ENCODE measurements at places on chromosomes 7 and 10.

- DNase-seq: peak; percentile 11
Observed at GRCh38 chr10:84177541-84178141, 4.0 kb downstream of the GPR15LG start.

GRCh38 chr7:87628780-87629569 lies 777 bp downstream of the RUNDC3B start:
- DNase-seq: peak; percentile 3

DNA sequence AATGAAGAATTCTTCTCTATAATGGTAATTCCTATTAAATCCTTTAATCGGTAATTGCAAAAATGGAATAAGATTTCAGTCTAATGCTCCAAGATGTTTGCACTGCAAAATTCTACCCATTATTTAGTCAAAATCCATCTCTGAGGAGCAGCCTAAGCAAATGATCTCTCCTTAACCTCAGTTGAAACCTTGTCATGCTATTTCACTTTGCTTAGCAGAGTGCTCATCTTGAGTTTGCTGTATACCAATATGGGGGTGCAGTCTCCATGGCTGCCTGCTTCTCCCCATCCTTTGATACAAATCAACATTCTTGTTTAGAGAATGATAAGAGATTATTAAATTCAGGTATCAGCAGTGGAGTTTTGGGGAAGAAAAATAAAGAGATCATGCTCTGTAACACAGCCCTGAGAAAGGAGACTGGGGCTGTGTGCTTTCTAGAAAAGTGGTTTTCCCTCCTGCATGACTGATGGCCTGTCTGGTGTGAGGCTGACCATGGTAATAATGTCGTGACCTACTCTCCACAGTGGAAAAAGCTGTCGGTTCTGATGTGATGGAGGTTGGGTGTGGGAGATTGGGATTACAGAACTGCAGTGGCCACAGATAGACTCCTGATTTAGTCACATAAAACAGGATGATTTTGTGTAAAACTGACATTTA lies 982.1 kb downstream of the NRG3 start:
- DNase-seq: no peak

DNA sequence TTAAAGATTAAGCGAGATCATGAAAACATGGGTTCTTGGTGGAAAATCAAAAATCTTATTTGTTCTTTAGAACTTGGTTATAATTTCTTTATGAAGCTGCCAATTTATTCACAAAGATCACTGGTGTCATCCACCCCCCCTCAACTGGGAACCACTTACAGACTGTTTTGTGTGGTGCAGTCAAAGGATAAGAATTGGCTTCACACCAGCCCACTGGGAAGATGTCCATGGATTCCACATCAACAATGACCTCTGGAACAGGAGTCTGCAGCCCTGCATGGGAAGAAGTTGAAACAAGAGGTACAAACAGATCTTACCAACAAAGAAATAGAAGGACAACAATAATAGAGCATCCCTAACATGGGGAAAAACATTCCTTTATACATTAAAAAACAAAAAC lies 205.2 kb downstream of the SFMBT2 start:
- no peak for DNase-seq

DNA sequence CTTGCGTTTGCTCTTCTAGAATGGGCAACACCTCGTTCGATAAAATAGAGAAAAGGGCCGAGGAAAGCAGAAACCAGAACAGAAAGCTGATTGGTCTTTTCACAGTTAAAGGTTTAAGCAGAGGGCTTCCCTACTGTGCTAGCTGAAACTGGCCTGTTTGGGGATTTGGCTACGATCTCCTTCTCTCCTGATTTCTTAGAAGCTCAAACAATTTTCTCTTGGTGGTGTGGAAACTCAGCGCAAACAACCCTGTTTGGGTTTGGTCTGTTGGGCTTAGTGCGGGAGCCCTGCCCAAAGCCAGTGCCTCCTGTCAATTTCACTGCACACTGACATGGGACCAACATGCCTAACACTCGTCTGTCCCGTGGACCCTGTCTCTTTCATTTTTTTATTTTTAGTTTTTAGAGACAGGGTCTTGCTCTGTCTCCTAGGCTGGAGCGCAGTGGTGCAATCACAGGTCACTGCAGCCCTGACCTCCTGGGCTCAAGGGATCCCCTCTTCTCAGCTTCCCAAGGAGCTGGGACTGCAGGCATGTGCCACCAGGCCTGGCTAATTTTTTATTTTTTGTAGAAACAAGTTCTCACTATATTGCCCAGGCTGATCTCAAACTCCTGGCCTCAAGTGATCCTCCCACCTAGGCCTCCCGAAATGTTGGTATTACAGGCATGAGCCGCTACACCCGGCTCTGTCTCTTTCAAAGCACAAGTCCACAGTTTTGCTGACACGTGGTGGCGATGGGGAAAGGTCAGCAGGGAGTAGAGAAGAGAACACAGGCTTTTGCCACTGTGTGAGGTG lies 16.5 kb upstream of the BNIP3 start:
- DNase-seq: no peak

DNA sequence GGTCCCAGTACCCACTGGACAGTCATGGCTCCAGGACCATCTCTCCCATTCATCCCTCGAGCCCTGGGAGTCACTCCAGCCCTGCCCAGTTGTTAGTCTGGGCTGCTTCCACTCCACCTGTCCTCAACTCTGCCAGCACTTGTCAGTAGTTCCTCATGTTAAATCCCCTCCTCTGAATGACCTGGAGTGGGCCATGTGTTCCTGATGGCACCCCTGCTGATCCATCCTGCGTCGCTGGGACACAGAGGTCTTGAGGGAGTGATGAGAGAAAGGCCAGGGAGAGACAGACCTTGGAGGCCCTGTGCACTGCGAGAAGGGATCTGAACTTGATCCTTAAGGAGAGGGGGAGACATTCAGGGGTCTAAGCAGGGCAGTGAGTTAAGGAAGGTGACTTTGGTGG lies 174.9 kb downstream of the GRID1 start:
- no peak for DNase-seq

- DNase-seq: no peak
Observed at GRCh38 chr7:46454816-46455215, 533.7 kb upstream of the IGFBP3 start.

GRCh38 chr7:94492601-94493000 lies 17.0 kb upstream of the CASD1 start:
- DNase-seq: no peak

GRCh38 chr10:129909080-129909479 lies 55.0 kb downstream of the EBF3 start:
- no peak for DNase-seq

GRCh38 chr10:23419655-23420329 lies 19.1 kb upstream of the OTUD1 start:
- DNase-seq: no peak

DNA sequence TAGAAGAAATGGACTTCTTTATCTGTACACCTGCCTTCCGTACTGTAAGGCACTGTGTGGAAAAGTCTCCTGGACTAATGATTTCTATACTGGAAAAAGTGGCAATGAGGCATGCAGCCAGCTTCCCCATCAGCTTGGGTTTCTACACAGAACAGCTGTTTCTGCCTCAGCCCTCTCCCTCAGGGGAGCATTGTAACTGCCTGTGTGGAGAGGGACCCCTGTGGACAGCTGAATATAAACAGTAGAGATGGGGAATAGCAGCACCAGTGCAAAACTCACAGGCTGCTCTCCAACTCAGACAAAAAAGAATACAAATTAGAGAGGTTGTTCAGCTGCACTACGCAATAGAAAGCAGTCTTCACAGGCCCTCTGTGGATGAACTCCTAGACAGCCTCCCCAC lies 451.3 kb upstream of the MBL2 start:
- DNase-seq: no peak

- no peak for DNase-seq
Observed at GRCh38 chr7:89002981-89003956, 207.7 kb upstream of the TEX47 start.

- no peak for DNase-seq
Observed at GRCh38 chr7:67496589-67496988, 500.0 kb downstream of the TYW1 start.

- DNase-seq: no peak
Observed at GRCh38 chr7:116021237-116021636, 9.3 kb downstream of the TFEC start.

DNA sequence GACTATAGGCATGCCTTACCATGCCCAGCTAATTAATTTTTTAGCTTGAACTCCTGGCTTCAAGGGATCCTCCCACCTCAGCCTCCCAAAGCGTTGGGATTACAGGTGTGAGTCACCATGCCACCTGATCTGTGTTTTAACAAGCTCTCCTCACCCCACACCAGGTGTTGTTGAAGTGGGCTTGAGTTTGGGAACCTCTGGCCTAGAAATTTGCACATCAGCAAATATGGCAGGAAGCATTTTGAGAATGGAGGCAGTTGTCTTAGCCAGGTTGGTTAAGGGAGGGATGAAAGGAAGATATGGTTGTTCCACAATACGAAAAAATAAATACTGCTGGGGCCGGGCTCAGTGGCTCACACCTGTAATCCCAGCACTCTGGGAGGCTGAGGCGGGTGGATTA lies 433.1 kb downstream of the TYW1 start:
- DNase-seq: no peak

DNA sequence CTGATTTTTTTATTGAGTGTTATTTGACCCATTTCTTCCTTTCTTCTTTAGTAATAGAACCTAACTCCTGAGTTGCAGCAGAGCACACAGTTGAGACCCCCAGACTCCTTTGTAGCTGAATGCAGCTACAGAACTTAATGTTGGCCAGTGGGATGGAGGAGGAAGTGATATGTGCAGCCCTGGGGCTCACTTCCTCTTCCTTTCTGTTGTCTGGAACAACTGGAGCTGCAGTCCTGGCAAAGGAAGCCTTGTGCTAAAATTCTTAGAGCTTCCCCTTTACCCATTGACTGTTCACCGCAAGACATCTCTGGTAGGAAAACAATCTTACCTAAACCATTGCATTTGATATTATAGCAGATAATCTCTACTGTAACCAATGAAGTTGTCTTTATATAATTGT lies 86.6 kb downstream of the ITGB8 start:
- no peak for DNase-seq

DNA sequence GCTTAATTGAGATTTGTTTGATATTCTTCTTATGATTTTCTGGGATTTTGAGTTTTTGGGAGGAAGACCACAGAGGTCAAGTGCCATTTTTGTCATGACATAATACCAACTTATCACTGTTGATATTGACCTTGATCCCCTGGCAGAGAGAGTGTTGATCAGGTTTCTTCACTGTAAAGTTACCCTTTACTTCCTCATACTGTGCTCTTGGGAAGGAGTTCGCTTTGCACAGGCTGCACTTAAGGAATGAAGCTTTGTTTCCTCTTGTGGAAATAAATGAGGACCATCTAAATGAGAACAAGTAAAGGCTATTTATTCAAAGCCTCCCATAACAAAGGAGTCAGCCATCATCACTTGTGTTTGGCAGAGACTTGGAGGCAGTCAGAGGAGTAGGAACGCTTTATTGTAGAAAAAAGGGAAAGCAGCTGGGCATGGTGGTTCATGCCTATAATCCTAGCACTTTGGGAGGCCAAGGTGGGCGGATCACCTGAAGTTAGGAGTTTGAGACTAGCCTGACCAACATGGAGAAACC lies 16.1 kb downstream of the ST7 start:
- no peak for DNase-seq

DNA sequence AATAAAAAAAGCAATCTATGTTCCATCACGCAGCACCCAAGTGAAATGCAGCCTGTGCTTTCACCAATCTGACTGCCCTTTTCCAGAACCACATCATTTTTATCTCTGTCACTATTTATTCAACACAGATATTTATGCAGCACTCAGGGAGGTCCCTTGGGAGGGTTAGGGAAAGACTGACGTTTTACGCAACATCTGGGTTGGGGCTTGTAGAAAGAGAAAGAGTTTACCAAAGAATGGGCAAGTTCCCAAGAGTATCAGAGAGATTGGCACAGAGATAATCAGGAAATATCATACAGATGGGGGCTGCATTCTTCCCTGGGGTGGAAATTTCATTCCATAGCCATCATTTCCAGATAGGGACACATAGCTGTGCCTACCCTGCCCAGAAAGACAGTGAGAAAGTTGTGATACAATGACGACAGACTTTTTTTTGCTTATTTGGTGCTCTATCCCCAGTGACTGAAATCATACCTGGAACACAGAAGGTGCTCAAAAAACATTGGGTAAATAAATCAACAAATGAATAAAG lies 474.2 kb downstream of the CALN1 start:
- no peak for DNase-seq

- no peak for DNase-seq
Observed at GRCh38 chr10:91046869-91047268, 126.0 kb upstream of the ANKRD1 start.

DNA sequence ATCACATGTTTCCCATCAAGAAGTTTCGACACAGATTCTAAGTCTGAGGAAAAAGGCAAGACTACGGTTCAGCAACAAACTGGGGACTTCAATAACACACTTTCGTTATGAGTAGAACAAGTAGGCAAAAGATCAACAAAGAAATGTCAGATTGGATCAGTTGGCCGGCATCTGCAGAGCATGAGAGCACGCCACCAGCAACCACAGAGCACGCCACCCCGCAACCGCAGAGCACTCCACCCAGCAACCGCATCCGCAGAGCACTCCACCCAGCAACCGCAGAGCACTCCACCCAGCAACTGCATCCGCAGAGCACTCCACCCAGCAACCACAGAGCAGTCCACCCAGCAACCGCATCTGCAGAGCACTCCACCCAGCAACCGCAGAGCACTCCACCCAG lies 89.7 kb upstream of the FAM20C start:
- no peak for DNase-seq

DNA sequence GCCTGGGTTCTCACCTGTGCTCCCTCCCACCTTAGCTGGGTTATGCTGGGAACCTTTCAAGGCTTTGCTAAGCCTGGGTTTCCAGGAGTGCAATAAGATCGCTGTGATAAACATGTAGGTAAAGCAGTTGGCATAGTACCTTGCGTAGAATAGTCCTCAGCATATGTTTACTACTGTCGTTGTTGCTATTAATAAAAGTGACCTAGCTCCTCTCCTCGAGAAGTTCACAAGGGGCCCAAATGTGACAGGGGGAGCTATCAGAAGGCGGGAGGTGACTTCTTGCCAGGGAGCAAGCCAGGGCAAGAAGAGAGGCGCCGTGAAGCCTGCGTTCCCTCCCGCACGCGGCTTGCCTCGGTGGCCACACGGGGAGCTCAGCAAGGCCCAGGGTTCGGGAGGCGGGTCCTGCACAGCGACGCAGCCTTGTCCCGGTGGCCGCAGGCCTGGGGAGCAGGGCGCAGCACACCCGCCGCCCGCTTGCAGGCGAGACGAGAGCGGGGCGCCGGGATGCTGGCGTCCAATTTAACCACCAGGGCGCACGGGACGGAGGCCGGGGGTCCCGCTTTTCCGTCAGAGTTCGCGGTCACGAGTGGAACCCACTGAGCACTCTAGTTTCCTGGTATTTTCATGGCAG lies 106.2 kb downstream of the SNX10 start:
- DNase-seq: no peak

DNA sequence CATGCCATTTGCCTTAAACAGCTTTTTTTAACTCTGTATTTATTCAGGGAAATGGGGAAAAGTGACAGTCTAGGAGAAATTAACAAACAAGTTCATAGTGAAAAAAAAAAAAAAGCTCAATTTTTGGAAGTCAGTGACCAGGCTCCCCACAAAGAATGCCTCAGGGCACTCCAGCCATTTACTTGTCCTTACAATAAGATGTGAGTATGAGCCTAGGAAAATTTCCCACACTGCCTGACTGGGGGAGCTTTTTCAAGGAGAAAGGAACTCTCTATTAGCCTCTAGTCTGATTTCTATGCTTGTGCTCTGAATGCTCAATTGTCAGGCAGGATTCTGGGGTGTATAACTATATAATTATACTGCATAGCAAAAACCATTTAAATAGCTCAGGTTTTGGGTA lies 74.9 kb upstream of the NRBF2 start:
- no peak for DNase-seq
